ENCODE measurements at places on chromosomes 12 and 14.

DNA sequence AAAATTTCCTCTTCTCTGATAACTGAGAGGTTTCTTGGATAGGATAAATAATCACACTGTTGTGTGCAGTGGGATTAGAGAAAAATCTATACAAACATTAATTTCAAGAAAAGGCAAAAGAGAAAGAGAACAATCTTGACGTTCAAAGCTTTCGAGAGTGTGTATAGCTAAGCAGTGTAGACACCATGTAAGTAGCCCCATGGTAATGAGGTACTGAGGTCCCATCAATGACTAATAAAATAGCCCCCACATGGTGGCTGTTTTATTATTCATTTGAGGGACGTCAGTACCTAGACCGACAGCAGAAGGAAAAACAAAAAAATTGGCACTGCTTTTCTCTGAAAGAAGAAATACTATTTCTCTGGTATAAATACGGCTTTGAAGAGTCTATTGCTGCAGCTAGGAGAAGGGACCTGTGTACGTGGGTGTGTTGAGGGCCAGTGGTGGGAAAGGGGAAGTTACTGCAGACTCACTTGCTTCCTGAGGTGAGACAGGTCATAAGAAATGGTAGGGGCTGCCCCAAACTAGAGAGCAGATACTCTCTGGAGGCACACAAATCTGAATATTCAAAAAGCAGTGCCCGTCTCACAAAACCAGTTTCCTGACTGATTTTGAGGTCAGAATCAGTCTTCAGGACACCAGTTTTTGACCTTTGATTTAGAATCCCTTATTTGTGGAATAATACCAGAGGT is 339.8 kb downstream of the EMP1 start:
- DNase-seq, result no peak

GRCh38 chr12:71208053-71208685 is 50.4 kb upstream of the TSPAN8 start:
- DNase-seq, result no peak

- DNase-seq, result no peak
Measured at GRCh38 chr14:61644175-61644574, 51.1 kb upstream of the HIF1A start.

GRCh38 chr14:72404106-72404774 is 472.0 kb downstream of the RGS6 start:
- no peak for DNase-seq

DNA sequence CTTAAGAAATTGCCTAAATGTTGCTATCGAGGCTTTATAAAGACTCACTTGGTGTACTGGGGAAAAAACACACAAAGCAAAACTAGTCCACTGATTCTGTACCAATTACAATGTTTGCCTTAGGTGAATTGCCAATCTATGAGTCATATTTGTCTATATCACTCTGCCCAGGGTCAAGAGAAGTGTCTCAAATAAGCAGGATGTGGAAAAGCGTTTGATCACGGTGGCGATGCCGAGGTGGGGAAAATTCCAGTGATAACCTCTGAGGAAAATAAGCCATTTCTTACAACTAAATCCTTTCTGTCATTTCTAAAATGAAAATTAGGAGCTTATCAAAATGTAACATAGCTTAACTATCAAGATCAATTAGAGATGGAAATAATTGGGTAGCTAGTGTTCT is 148.6 kb upstream of the DIO3 start:
- DNase-seq, result no peak

DNA sequence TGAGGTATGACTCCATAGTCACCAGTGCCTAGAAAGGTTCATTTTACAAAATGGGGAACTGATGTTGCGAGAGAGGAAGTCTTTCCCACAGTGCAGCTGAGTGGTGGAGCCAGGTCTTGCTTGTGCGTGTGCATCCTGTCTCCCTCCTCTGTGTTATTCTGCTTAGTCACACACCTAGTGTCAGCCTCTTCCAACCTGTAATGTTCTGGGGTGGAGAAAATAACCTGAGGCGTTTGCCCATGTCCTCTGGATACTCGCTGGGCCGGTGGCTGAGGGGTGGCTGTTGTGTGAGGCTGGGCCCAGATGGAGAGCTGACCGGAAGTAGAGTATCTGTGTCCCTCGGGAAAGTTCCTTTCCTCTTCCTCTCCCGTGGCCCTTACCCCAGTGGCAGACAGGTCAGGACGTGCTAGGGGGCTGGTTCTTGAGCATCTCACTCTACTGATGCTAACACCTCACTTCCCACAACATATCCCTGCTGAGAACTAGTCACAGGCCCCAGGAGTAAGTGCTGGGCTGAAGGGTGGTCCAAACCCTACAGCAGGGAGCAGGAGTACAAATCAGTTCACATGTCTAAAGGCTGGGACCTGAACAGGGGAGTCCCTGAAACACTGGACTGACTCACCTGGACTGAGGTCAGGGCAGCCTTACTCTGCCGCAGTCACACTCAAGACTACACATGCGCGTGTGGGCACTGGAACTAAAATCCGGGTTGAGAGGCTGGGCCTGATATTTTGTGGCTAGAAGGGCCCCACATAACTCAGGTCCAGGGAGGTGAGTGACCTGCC is 7.0 kb downstream of the MLF2 start:
- no peak for DNase-seq

GRCh38 chr14:41636492-41637392 is 30.1 kb downstream of the LRFN5 start:
- no peak for DNase-seq

GRCh38 chr14:68784226-68784910 is 8.5 kb downstream of the ZFP36L1 start:
- peak; percentile 6 for DNase-seq

DNA sequence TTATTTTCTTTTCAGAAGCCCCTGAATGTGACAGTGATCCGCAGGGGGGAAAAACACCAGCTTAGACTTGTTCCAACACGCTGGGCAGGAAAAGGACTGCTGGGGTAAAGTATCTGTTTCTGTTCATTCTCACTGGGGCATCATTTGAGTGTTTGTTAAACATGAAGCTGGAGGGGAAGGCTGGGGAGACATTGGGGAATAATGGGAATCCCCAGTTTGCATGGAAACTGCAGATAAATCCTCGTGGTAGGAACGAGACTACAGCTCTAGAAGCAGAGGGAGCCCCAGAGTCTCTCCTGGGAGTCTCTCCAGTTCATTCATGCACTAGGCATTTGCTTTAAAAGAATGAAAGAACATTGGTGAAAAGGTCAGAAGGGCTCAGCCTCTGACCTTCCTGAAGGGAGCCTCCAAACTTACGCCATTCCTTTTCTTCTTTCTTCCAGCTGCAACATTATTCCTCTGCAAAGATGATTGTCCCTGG is 2.5 kb upstream of the CFAP251 start:
- DNase-seq, result no peak

DNA sequence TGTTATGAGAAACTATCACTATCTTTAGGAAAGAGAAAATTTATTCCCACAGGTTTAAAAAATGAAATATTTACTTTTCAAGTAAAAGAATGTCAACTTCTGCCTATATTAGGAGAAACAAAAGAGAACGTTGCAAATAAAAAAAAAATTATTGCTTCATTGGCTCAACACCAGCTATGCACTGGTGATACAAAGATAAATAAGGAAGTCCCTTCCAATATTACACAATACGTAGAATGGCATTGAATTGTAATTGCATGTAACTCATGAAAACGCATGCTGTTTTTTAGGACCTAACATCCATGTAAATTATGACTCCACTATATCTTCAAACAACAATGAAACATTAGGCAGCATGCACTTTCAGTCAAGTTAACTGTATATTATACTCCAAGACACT is 56.4 kb upstream of the RERGL start:
- no peak for DNase-seq

GRCh38 chr12:55226523-55226922 is 5.7 kb downstream of the OR10A7 start:
- DNase-seq, result no peak

DNA sequence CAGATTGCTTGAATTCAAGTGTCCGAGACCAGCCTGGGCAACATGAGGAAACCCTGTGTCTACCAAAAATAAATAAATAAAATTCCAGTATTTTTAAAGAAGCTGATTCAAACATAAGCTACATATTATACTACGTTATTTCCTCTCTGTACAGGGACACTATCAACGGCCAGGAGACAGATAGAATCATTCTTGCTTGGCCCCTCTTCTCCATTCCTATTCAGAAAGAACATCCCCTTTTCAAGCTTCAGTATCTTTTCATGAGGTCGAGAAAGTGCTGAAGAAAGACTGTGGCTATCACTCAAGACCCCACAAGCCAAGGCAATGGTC is 314 bp upstream of the DHRS7 start:
- no peak for DNase-seq

DNA sequence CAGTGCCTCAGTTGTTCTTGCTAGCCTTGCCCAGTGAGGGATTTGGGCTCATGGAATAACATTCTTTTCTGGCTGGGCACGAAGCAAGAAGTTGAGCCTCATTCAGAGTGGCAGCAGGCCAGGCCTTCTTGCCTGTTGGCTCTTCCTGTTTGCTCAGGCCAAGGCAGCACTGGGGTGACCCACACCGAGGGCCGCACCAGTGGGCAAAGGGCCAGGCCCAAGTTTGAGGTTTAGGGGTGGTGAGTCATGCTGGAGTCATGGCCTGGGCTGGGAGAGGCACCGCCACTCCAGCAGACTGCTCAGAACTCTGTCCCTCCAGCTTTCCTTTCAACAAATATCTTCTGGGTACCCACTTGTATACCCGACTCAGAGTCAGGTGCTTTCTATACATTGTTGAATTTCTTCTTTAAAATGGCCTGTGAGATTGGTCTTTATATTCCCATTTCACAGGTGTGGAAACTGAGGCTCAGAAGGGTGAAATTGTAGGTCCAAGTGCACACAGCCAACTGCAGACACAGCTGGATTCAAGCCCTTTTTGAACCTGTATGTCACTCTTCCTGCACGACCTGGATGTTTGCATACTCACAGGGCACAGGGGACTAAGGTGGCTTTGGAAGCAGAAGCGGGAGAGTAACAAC is 279.4 kb downstream of the FOXN3 start:
- DNase-seq, result peak; percentile 61

Data from GOT3 (cell line).